ENCODE measurements at places on chromosomes 6 and 20.

DNA sequence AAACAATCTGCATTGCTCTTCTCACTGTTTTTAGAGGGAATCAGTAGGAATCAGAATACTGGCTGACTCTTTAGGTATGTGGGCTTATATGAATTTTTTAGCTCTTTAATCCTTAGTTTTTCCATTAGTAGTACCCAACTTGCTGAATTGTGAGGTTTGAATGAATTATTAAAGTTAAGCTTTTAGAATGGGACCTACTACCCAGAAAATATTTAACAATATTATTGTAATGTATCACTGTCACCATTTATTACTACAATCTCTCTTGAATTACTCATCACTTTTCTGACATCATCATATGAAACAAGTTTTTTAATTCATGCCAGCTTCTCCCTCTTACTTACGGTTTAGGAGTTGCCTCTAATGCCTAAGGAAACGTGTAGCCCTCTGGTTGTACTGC, 212.7 kb downstream of the BCKDHB start:
- no peak overlapping the region for H3K4me3 ChIP-seq
- no peak for DNase-seq
- no peaks in the 10 kb centered on the region for H3K4me1 ChIP-seq
- H3K27ac ChIP-seq = no peak overlapping the region

DNA sequence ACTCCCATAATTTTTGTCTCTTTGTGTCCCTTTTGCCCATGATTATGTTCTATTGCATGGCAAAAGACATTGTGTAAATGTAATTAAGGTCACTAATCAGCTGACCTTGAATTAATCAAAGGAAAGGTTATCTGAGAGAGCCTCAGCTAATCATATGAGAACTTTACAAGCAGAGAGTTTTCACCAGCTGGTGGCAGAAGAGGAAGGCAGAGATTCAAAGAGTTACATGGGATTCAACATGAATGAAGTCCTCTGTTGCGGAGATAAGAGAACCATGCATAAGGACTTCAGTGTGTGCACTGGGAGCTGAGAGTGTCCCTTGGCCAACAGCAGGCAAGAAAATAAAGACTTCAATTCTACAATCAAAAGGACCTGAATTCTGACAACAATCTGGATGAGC, 494.1 kb upstream of the ARID1B start:
- H3K4me1 ChIP-seq = no peaks in the 10 kb centered on the region
- no peak for DNase-seq
- no peak overlapping the region for H3K4me3 ChIP-seq
- no peaks in the 10 kb centered on the region for H3K36me3 ChIP-seq

DNA sequence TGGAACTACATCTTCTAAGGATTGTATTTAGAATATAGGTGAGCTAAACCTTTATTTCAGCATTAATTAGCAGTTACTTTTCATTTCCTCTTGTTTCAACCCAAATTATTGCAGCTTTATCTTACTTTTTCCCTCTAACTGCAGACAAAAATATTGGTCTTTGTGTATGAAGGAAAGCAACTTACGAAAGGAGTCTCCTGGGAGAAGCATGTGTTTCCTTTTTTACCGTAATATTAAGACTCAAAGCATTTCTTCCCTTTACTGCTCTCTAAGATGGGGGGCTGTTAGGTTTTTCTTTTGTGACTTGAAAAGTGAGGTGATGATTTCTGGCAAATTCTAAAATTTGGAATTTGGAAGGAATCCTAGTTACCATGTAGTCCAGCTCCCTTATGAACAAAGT, 111.0 kb downstream of the TCP11 start:
- DNase-seq = no peak
- no peak overlapping the region for H3K27ac ChIP-seq
- H3K27me3 ChIP-seq = no peaks in the 10 kb centered on the region
- peaks cover 4% of the 10 kb centered on the region for H3K4me1 ChIP-seq

GRCh38 chr20:38139977-38140753, 24.9 kb downstream of the TGM2 start:
- peaks cover 3% of the 10 kb centered on the region for H3K36me3 ChIP-seq
- H3K4me1 ChIP-seq = no peaks in the 10 kb centered on the region
- no peaks in the 10 kb centered on the region for H3K27me3 ChIP-seq
- no peak overlapping the region for H3K27ac ChIP-seq
- no peak overlapping the region for H3K4me3 ChIP-seq

- H3K27me3 ChIP-seq = no peaks in the 10 kb centered on the region
- no peaks in the 10 kb centered on the region for H3K36me3 ChIP-seq
- H3K27ac ChIP-seq = no peak overlapping the region
- no peak overlapping the region for H3K4me3 ChIP-seq
- no peaks in the 10 kb centered on the region for H3K4me1 ChIP-seq
Measured at GRCh38 chr6:163291622-163292021, 122.9 kb upstream of the QKI start.

DNA sequence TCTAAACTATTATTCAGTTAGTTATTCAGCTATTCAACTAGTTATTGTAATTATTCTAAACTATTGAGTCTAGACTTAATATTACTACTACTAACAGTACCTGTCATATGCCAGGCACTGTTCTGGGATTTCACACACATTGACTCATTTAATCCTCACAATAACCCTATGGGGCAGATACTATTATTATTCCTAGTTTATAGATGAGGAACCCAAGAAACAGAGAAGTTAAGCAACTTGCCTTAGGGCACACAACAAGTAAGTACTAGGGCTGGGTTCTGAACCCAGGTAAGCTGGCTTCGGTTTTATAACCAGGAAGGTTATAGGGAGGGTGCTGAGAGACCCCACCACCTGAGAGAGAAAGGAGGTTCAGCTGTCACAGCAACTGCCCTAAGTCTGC, 7.8 kb downstream of the TEAD3 start:
- H3K36me3 ChIP-seq = no peaks in the 10 kb centered on the region
- H3K27me3 ChIP-seq = no peaks in the 10 kb centered on the region
- peaks cover 3% of the 10 kb centered on the region for H3K4me1 ChIP-seq
- no peak for DNase-seq
- H3K4me3 ChIP-seq = no peak overlapping the region
- H3K27ac ChIP-seq = peak overlapping the region; percentile 61

DNA sequence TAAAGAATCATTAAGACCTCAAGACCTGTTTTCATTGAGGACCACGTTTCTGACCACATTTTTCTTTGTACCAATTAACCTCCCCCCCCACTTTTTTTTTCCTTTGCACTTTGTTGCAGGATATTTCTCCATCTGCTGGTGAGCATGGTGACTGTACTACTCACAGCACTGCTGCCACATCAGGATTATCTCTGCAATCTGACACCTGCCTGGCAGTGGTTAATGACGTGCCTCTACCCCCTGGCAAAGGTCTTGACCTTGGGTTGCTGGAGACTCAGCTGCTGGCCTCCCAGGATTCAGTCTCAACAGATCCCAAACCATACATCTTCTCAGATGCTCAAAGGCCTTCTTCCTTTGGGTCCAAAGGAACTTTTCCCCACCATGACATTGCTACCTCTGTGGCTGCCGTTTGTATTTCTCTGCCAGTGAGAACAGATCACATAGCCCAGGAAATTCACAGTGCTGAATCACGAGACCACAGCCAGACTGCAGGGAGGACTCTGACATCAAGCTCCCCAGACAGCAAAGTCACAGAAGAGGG, 46.6 kb upstream of the EDN3 start:
- no peak for DNase-seq
- no peaks in the 10 kb centered on the region for H3K27me3 ChIP-seq
- no peak overlapping the region for H3K27ac ChIP-seq
- H3K4me3 ChIP-seq = no peak overlapping the region

- H3K27ac ChIP-seq = no peak overlapping the region
- H3K27me3 ChIP-seq = peaks cover 1% of the 10 kb centered on the region
- no peak for DNase-seq
- H3K4me3 ChIP-seq = no peak overlapping the region
- H3K36me3 ChIP-seq = no peaks in the 10 kb centered on the region
Measured at GRCh38 chr20:2059411-2059810, 42.2 kb upstream of the STK35 start.

DNA sequence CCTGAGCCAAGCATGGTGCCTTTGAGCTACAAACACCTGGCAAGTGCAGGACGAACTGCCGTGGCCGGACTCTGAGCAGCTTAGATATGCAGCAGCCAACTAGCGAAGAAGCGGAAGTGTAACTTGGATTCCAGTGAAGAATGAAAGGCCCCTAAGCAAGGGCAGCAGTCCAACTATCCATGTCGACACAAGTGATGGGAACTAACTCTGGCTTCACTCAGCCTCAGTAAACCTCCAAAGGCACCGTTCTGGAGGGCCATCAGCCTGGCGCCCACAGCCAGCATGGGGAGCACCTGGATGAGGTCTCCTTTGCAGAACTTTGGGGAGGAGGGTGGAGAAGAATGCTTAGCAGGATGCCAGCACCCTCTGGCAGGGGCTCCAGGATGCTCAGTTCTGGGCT, 78.4 kb upstream of the MLN start:
- H3K4me3 ChIP-seq = no peak overlapping the region
- no peak overlapping the region for H3K27ac ChIP-seq
- no peaks in the 10 kb centered on the region for H3K4me1 ChIP-seq

GRCh38 chr6:167703781-167704180, 122.9 kb upstream of the AFDN start:
- H3K4me1 ChIP-seq = no peaks in the 10 kb centered on the region
- H3K36me3 ChIP-seq = no peaks in the 10 kb centered on the region
- peak; percentile 66 for DNase-seq

DNA sequence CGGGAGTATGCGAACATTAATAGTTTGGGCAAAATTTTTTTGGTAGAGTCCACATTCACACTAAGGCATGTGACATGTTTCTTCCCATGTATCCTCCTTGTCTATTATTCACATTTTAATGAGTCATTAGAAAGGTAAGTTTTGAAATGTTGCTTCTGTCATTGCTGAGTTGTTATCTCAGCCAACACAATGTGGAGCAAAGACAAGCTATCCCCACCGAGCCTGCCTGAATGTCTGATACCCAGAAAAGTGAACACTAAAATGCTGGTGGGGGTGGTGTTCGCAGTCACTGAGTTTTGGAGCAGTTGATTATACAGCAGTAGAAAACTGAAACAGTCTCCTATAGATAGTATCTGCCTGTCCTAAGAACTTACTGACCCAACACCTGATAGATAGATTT, 68.3 kb upstream of the ASF1A start:
- no peak overlapping the region for H3K4me3 ChIP-seq
- DNase-seq = no peak
- no peaks in the 10 kb centered on the region for H3K4me1 ChIP-seq
- no peak overlapping the region for H3K27ac ChIP-seq
- no peaks in the 10 kb centered on the region for H3K27me3 ChIP-seq

- no peaks in the 10 kb centered on the region for H3K27me3 ChIP-seq
- no peak for DNase-seq
- no peak overlapping the region for H3K27ac ChIP-seq
- no peak overlapping the region for H3K4me3 ChIP-seq
Measured at GRCh38 chr20:39010496-39010895, 48.4 kb downstream of the DHX35 start.

- DNase-seq = no peak
- no peaks in the 10 kb centered on the region for H3K4me1 ChIP-seq
- no peaks in the 10 kb centered on the region for H3K36me3 ChIP-seq
- no peak overlapping the region for H3K27ac ChIP-seq
- no peak overlapping the region for H3K4me3 ChIP-seq
Measured at GRCh38 chr6:101578306-101578705, 184.8 kb downstream of the GRIK2 start.

DNA sequence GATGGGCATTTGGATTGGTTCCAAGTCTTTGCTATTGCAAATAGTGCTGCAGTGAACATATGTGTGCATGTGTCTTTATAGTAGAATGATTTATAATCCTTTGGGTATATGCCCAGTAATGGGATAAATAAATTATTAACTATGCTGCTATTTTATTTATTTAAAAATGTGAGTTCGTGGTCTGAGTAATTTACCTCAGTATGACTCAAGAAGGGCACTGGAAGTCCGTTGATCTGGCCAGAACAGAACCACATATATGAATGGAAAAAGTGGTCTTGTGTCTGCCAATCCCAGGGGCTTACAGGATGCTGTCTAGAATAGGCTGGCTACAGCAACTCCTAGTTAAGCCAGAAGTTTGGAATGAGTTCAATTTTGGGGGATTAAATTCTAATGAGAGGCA, 27.6 kb upstream of the HLA-C start:
- no peaks in the 10 kb centered on the region for H3K36me3 ChIP-seq
- H3K27ac ChIP-seq = no peak overlapping the region
- no peak for DNase-seq
- H3K4me3 ChIP-seq = no peak overlapping the region
- H3K4me1 ChIP-seq = no peaks in the 10 kb centered on the region

GRCh38 chr6:7624796-7625710, 35.1 kb downstream of the SNRNP48 start:
- no peaks in the 10 kb centered on the region for H3K27me3 ChIP-seq
- no peak for DNase-seq
- no peak overlapping the region for H3K4me3 ChIP-seq
- H3K27ac ChIP-seq = no peak overlapping the region
- H3K36me3 ChIP-seq = no peaks in the 10 kb centered on the region

GRCh38 chr6:71498638-71499037, 210.0 kb downstream of the OGFRL1 start:
- no peak overlapping the region for H3K27ac ChIP-seq
- DNase-seq = no peak
- H3K36me3 ChIP-seq = no peaks in the 10 kb centered on the region

DNA sequence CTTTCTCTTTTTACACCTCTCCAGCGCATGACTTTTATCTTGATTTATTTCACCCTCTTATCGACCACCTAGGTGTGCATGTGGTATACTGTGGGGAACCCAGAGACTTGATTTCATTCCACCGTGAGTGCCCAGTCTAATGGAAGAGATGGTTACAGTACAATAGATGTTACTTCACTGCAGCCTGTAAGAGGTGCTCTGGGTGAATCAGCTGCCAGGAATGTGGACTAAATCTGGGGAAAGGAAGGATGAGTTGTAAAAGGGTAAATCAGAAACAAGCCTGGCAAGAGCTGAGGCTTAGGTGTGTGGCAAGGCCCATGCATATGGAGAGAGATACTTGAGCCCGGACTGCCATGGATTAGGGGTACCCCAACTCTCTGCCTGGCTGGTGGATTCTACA, 7.4 kb downstream of the STK35 start:
- no peak overlapping the region for H3K4me3 ChIP-seq
- H3K36me3 ChIP-seq = no peaks in the 10 kb centered on the region
- H3K27ac ChIP-seq = no peak overlapping the region
- H3K27me3 ChIP-seq = no peaks in the 10 kb centered on the region

- no peaks in the 10 kb centered on the region for H3K4me1 ChIP-seq
- H3K27ac ChIP-seq = no peak overlapping the region
- no peaks in the 10 kb centered on the region for H3K36me3 ChIP-seq
- no peaks in the 10 kb centered on the region for H3K27me3 ChIP-seq
- DNase-seq = peak; percentile 73
Measured at GRCh38 chr20:50848341-50848808, 53.5 kb downstream of the BCAS4 start.

- H3K36me3 ChIP-seq = no peaks in the 10 kb centered on the region
- no peak overlapping the region for H3K27ac ChIP-seq
- no peak overlapping the region for H3K4me3 ChIP-seq
- DNase-seq = no peak
- no peaks in the 10 kb centered on the region for H3K27me3 ChIP-seq
Measured at GRCh38 chr6:113920663-113921267, 50.2 kb downstream of the HDAC2 start.
